ENCODE measurements at places on chromosomes 16 and 17. TPM values are rescaled to one million over a fixed set of nuclear protein-coding genes. Genes with fewer than 3 reads are reported as not detected.

GRCh38 chr17:29060475-29060874 is 17.5 kb downstream of the PIPOX start:
- DNase-seq = no peak

GRCh38 chr16:81424771-81425170 is 19.8 kb upstream of the CMIP start:
- DNase-seq = no peak

DNA sequence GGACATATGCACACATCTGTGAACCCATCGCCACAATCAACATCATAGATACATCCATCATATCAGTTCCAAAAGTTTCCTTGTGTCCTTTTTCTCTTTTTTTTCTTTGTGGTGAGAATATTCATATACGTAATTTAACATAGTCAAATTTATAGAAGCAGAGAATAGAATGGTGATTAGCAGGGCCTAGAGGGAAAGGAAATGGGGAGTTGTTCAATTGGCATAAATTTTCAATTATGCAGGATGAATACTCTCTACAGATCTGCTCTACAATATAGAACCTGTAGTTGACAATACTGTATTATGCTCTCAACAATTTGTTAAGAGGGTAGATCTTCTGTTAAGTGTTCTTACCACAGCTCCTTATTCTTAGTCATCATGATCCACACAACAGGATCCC is 413.2 kb downstream of the SHISA9 start:
- DNase-seq = no peak

GNAO1 gene
- polyA plus RNA-seq = 1.0 TPM

- DNase-seq = no peak
Observed at GRCh38 chr16:69120096-69120664, 12.2 kb downstream of the CHTF8 start.

- no peak for DNase-seq
Observed at GRCh38 chr16:4746991-4747574, 12.7 kb downstream of the DNAAF8 start.

DNA sequence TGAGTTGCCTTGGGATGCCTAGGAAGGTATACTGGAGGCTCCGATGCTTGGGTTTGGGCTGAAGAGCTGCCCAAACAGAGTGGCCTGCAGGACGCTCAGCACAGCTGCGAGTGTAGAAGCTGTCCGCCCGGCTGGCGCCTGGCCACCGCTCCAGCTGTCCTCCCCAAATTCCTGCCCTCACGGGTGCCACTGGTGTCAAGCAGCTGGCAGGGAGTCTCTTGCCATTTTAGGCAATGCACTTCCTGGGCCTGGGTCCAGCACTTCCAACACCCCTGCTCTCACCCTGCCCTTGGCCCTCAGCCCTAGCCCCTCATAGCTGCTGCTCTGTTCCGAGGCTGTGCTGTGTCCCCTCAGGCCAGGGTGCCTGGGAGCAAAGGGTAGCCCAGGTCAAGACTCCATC is 5.2 kb upstream of the PKMYT1 start:
- no peak for DNase-seq

DNA sequence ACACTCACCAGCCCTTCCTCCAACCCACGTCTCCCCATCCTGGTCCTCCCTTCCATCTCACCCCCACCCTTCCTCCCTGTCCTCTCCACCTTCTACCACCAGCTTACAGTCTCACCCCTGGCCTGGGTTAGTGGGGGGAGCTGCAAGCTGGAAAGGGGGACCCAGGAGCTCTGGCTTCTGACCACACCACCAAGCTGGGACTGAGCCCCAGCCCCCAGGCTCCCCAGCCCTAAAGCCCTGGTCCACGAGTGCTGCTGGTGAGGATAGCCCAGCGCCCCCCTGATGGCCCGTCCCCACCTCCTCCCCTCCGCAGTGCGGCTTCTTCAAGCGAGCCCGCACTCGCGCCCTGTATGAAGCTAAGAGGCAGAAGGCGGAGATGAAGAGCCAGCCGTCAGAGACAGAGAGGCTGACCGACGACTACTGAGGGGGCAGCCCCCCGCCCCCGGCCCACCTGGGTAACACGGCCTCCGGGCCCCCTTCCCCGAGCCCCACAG is 7.2 kb upstream of the PDK2 start:
- DNase-seq = no peak
